Cardiac fibroblast (primary cell): ENCODE measurements at places on chromosomes 2 and 18.

- DNase-seq = no peak
Observed at GRCh38 chr2:38438883-38439612, 62.0 kb upstream of the ATL2 start.

GRCh38 chr2:30693821-30694281 is 113.4 kb downstream of the CAPN13 start:
- DNase-seq = no peak

- no peak for DNase-seq
Observed at GRCh38 chr2:14619441-14619840, 13.1 kb upstream of the LRATD1 start.

GRCh38 chr2:105186967-105187498 is 54.5 kb upstream of the GPR45 start:
- DNase-seq = no peak

DNA sequence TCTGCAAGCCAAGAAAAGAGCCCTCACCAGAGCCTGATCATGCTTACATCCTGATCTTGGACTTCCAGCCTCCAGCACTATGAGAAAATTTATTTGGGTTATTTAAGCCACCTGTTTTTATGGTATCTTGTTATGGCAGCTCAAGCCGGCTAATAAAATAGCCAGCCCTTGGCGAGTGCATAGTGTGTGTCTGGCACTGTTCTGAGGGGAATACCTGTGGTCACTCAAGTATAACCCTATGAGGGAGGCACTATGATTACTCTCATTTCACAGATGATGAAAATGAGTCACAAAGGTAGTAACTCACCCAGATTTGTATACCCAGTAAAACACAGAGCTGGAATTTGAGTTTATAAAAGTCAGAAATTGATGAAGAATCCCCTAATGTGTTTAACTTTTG is 556.9 kb upstream of the SETBP1 start:
- no peak for DNase-seq
